Choroid plexus epithelial cell (primary cell): ENCODE measurements at places on chromosomes 3 and 15.

DNA sequence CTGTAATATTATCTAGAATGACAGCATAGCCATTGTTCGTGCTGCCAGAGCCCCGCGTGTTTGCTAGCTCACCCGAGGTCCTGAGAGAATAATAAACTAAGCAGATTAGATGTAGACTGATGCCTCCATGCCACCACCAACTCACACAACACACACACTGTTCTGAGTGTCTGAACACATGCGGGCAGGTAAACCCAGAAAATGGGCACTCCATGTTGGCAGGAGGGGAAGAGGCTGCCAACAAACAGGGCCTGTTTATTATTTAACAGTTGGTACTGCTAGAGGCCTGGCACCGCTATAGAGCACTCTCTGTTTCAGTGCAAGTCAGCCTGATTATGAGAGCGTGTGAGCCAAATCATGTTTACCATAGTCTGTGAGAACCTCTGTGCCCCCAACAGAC lies 299.0 kb downstream of the ZBTB20 start:
- no peak for DNase-seq

- no peak for DNase-seq
Measured at GRCh38 chr3:185290266-185290665, 36.4 kb upstream of the EHHADH start.

DNA sequence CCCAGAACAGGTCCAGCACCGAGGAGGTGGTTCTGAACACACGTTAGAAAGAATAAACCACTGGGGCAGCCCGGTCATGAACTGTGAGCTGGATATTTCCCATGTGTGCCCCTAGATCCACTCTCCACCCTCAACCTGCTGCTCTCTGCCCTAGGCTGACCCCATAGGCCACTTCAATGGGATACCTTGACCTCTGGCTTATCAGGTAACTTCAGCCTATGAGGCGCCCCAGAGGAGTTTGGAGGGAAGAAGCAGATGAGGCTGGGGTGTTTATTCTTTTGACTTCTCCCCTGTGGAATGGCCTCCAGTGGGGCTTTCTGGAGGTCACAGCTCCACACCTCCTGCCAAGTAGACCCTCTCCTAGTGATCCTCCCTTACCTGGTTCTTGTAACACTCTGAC lies 47.7 kb upstream of the SLC7A14 start:
- no peak for DNase-seq

DNA sequence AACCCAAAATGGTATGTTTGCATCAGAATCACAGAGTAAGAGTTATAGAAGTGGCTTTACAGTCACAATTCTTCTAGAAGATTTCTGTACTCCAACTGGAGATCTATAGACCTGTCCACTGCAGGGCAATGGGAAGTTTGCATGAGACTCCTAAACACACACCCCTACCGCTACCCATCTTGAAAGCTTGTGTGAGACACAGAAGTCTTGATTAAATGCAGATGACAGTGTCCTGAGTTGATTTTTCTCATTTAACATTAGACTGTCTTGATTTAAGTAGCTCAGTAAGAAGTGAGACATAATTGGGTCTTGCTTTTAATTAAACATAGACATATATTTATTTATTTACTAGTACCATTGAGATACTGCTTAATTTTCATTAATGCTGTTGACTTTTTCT lies 54.4 kb downstream of the CD47 start:
- DNase-seq = no peak

DNA sequence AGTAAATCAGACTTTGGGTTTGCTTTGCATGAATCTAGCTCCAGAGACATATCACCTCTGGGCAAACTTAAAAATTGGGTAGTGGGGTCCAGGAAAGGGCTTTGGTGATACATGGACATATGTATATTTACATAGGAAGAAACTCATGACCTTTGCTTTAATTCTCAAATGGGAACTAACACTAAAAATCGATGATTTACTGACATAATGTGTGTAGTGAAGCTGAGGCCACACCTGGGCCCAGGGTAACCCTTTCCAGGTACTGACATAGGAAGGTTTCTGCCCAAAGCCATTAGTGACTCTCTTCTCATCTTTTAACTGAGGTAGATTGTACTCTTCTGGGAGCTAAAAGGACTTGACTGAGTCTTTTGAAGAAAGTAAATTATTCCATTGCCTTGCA lies 411.2 kb upstream of the TBL1XR1 start:
- no peak for DNase-seq

DNA sequence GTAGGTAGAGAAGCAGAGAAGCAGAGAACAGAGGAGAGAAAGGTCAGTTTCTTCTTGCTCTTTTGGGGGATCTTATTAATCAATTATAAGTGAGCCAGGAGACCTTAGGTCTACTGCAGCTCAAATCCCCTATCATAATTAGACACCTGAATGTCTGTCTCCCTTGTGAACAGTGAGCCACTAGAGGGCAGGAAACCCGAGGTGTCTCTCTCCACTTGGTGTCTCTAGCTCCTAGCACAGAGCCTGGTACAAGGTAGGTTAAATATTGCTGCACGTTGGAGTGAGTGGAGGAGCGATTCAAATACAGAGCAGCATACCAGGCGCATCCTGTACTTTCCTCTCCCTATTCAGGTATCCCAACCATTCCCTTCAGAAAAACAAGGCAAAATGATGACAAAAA lies 2.0 kb upstream of the ST8SIA2 start:
- DNase-seq = peak; percentile 27

DNA sequence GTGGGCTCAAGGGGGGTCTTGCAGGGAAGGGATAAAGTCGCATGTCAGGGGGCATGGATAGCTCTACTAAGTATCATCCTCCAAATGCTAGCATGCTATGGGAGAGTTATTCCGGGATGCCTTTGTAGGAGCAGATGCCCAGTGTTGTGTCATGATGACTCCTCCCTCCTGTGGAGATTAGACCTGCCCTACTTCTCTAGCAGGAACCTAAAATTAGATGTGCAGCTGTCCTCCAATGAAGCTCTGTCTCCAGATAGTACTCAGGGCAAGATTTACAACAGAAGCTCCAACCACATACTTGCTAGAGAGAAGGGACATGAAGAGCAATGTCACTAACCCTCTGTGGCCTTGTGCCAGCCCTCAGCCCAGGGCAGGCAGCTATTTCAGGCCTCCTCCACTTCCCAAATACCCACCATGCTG lies 82.5 kb downstream of the AGBL1 start:
- no peak for DNase-seq

DNA sequence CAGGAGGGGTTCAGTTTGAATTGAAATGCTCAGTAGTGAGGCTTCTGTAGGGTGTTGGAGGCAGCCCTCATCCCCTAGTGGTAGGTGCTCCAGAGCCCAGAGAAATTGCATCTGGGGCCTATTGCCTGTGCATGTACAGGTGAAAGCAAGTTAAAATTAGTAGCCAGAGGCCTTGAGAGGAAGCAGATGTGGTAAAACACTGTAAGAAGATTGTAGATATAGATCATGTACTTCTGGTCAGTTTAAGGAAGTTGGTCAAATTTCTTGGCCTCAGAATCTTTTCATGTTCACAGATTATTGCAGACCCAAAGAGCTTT lies 34.6 kb downstream of the IGSF10 start:
- no peak for DNase-seq

GRCh38 chr3:11523572-11524101 lies 120.1 kb downstream of the VGLL4 start:
- no peak for DNase-seq

DNA sequence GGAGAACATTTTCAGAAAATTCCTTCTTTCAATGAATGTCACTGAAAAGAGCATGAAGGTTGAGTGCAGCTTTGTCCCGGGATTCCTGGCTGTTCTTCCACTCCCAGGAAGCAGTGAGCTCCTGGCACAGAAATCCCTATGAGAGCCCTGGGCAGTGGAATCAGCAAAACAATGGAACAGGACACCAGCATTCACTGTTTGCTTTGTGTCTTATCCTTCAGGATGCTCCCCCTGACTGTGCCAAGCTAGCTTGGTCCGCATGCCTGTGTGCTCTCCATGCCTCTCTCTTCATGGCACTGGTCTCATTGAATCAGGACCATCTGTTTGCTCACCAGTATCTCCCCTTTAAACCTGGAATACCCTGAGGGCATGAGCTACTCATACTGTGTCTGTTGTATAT lies 102.0 kb upstream of the GADL1 start:
- no peak for DNase-seq

- DNase-seq = no peak
Measured at GRCh38 chr15:79037848-79038247, 52.7 kb downstream of the RASGRF1 start.

GRCh38 chr3:53219895-53220483 lies 35.8 kb downstream of the TKT start:
- DNase-seq = peak; percentile 86

- no peak for DNase-seq
Measured at GRCh38 chr15:55555089-55555488, 33.1 kb downstream of the PYGO1 start.

- DNase-seq = no peak
Measured at GRCh38 chr15:59307165-59307537, 65.5 kb downstream of the MYO1E start.
